ENCODE measurements at places on chromosomes 3 and 15.

DNA sequence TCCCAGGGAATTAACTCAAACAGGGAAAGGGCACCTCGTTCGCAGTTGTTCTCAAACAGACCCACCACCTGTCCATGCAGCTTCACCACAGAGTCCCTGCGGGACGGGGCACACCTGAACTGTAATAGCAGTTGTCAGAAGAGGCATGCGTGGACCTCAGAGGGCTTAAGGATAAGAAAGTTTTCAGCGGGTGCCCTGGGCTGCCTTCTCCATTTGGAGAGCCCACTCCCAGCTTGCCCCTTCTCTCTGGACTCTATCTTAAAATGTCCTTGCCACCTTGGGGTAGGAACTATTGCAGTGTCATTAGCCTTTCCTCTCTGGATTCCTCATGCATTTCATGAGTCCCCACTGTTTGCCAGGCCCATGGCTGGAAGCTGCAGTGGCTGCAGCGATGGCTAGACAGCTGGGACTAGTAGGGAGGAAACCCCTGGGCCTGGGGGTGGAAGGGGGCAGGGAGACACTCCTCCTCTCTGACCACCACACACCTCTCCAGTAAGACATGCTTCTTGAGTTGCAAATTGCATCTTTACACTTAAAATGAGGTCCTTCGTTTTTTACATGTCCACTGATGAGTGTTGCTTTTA, 33.5 kb downstream of the PDIA5 start:
- no peak for DNase-seq

DNA sequence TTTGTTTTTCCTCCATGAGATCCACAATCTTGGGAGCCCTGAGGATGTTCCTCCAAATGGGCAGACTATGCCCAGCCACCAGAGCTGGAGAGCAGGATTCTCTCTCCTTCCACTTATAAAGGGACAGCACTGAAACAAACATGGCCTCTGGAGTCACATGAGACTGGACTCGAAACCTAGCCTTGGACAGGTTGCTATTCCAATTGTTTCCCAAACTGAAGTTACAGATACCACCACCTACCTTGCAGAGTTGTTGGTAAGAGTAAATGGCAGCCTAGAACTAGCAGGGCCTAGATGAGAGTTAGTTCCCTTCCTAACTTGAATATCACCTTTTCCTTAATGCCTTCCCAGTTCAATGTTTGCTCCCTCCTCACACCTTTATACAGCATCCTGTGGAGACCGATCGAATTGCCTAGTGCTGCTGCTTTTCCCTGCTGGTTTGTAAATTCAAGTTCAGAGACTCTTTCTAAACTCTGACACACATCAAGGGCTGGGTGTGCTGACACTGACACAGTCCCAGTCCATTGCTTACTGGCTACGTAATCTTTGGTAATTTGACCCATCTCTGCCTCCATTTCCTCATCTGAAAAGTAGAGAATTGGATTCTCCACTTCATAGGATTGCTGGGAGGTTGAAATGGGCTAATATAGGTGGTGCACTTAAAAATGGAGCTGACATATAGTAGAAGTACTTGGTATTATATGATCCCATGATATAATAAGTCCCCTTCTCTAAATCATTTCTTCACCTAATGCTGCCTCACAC, 2.6 kb downstream of the IMP3 start:
- no peak for DNase-seq

DNA sequence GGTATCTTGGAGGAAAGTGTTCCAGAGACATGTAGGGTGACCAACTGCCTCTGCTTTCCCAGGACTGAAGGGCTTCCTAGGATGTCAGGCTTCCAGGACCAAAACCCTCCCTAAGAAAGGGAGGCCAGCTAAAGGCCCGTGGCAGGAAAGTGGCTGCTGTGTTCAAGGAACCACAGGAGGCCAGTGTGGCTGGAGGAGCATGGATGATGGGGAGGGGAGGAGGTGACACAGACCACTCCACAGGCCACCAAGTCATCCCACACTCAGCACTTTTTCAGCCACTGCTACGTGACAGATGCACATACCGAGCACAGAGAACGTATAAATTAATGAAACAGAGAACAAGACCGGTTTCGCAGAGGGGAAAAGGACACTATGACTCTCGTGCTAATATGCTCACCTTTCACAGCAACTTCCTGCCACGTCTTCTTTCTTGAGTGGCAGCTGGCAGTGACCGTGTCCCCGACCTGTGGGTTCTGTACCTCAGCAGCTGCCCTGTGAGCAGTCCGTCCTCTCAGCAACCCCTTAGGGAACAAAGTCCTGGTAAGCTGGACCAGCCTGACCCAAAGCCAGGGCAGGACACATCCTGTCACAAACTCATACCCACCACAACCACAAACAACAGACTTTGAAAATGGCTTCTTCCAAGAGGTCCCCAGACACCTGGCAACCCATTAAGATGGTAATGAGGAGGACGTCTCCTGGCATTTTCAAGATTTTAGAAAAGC, 244.7 kb downstream of the VPS13C start:
- no peak for DNase-seq

GRCh38 chr3:147615035-147615434, 205.9 kb downstream of the ZIC1 start:
- no peak for DNase-seq

DNA sequence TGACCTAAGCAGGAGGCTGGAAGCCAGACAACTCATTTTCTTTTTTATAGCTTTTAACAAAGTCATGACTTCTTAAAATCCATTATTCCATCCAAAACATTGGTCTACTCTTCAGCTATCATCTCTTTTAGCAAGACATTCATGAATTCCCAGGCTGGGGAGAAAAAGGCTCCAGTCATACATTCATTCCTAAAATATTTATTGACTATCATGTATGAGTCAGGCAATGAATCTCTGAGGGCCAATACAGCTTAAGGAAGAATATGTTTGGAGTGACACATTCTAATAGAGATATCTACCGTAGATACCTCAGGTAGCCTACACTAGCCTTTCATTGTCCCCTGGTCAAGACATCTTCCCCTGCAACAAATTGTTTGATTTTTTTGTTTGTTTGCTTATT, 196.4 kb upstream of the NANOGP8 start:
- no peak for DNase-seq

DNA sequence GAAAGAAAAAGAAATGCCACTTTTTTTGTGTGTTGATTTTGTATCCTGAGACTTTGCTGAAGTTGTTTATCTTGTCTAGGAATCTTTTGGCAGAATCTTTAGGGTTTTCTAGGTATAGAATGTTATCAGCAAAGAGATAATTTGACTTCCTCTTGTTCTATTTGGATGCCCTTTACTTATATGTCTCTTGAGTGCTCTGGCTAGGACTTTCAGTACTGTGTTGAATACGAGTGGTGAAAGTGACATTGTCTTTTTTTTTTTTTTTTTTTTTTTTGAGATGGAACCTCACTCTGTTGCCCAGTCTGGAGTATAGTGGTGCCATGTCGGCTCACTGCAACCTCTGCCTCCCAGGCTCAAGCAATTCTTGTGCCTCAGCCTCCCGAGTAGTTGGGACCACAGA, 64.7 kb upstream of the NPHP3 start:
- DNase-seq = no peak

- DNase-seq = peak; percentile 14
These were observed 117.6 kb upstream of the EIF1B start for GRCh38 chr3:40191850-40192448.

DNA sequence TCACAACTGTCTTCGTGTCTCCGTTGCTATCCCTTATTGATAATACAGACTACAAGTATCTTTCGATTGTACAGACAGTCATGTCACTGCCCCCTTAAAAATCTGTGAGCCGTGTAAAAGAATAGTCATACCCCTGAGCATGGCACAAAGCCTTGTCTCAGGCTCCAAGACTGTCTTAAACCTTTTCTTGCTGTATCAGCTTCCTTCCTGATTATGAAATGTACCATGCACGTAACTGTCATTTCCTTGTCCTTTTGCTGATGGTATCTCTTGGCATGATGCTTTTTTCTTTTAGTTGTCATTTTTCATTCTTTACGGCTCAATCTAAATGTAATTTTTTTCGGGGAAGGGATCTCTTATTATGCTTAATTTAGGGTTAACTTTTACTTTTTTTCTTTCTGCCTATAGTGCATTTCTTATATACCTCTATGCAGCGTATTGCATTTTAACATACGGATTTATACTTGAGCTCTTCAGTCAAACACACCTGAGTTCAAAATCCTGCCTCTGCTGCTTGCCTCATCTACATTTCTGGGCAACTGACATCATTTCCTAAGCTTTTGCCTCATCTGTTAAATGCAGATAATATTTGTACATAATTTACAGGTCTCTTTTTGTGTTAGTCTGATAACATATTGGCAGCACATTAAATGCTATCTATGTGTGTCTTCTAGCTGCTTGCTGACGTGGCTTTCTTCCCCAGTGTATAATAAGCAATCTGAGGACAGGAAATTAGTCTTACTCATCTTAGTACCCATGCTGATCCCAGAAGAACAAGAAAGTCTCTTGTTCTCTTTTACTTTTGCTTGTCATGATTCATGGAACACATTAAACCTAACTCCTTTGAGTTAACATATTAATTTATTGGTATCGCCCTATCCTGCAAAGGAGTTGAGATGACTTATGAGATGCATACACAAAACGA, 57.3 kb downstream of the ROBO2 start:
- DNase-seq = no peak

DNA sequence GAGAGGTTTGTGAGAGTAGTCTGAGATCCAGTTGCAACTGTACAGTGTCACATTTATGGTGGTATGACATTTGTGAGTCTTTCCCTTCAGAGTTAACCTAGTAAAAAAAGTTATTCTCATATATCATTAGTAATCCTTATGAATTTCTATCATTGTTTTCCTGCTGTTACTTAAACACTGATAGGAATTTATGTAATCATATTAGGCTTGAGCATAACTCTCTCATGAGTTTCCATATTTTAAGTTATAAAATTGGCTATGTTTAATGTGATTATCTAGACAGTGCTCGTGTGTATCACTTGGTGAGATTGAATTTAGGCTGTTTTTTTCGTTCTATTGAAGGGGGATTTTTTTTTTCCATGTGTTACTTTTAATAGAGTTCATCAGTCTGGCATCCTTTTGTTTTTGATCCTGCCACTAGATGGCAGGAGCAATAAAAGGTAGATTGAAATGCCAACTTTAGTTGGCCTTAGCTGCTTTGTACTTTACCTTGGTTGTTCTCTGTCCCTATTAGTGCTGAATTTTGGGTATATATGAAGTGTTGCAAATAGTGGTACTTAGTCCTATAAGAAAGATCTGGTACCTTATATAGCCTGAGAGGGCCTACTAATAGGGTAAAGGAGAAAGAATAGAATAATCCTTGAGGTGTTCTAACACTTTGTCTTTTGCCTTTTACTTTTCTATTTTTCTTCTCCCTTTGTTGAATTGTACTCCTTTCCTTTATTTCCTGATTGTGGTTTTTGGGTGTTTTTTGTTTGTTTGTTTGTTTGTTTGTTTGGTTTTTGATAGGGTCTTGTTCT, 17.9 kb downstream of the STT3B start:
- peak; percentile 23 for DNase-seq

- DNase-seq = no peak
These were observed 42.0 kb downstream of the UMPS start for GRCh38 chr3:124772081-124772831.

- DNase-seq = no peak
These were observed 50.1 kb downstream of the GPR176 start for GRCh38 chr15:39869858-39870515.

DNA sequence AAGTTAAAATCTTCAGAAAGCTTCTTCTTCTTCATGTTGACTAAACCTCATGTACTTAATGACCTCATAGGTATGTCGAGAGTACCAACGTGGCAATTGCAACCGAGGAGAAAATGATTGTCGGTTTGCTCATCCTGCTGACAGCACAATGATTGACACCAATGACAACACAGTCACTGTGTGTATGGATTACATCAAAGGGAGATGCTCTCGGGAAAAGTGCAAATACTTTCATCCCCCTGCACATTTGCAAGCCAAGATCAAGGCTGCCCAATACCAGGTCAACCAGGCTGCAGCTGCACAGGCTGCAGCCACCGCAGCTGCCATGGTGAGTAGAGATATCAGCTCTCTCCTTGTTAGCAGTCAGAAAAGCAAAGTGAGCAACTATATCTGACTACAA, 176.5 kb downstream of the MBNL1 start:
- no peak for DNase-seq

GRCh38 chr3:53821631-53822121, 24.5 kb downstream of the CHDH start:
- no peak for DNase-seq

- no peak for DNase-seq
These were observed 8.7 kb downstream of the SPCS1 start for GRCh38 chr3:52714335-52715302.

- DNase-seq = no peak
These were observed 78.0 kb upstream of the FEZF2 start for GRCh38 chr3:62451211-62451887.

DNA sequence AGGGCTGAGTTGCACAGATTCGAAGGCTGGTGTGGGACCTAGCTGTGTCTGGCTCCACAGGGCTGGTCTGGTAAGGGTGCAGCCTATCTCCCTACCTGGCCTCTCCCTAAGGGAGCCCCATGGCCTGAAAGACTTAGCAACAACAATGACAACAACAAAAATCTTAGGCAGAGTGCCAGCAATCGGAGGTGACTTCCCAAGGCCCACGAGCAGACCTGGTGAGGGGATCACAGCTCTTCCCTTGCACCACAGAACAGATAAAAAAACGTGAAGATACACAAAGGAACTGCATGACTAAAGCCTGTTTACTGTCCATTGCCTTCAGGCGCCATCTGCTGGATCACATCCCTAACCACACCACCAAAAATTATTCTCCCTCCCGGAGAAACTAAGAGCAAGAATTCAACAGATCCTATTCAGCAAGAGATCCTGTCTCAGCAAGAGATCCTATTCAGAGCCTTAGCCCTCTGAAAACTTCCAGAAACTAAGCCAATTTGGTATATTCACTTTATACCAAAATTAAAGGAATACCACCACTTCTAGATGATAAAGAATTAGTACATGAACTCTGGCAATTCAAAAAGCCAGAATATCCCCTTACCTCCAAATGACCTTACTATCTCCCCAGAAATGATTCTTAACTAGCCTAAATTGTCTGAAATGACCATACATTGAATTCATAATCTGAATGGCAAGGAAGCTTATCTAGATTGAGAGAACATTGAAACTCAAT, 24.1 kb upstream of the OR5K4 start:
- DNase-seq = peak; percentile 22

DNA sequence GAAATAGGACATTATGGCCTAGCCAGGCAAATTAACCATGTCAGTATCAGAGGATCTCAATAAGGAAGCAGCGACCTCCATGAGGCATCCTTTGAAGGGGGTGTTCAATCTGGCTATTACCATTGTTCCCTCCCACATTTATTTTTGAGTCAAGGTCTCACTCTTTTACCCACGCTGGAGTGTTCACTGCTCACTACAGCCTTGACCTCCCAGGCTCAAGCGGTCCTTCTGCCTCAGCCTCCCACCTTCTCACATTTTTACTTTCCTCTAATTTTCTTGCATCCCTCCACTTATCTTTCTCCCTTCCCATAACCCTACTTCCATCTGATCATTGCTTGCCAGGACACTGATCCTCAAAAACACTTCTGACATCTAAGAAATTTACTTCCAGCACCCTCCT, 654.0 kb upstream of the NR2F2 start:
- DNase-seq = no peak

DNA sequence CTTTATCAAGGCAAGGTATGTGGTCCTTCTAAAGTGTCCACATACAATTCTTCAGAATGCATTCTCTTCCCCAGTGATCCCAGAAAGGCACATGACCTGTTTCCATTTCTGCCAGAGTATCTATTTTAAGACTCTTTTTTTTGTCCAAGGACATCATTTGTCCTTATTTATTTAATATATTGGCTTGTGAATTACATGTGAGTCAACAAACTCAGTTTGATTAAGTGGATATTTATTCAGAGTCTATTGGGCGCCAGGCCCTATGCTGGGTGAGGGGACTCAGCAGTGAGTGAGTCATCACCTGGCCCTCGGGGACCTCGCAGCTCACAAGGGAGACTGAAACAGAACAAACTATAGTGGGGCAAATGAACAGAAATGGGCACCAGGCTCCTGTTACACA, 136.8 kb downstream of the SNRK start:
- no peak for DNase-seq

Data from HTR-8/SVneo (cell line).